ENCODE measurements at places on chromosomes 4 and X.
A peak's percentile ranks its signal among the peaks of the same experiment; 100 is the strongest.

DNA sequence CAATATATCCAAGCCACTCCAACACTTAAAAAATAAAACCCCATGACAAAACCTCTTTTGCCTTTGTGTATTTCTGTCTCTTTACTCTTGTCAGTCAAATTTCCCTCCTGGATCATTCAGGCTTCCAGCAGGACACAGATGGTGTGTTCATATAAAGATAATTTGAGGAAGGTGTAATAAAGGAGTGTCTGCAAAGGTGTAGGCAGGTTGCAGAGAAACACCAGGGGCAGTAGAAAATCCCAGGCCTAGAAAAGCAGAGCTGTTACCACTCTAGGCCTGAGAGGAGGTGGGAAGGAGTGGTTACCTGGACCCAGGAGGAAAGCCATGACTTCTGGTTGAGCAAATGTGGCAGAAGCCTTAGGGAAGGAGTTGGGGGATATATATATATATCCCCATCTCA, 28.8 kb downstream of the CHRNA9 start:
- no peak for DNase-seq

- DNase-seq = peak; percentile 41
Measured at GRCh38 chrX:135112096-135112729, 8.1 kb downstream of the ETDB start.

- no peak for DNase-seq
Measured at GRCh38 chr4:184896868-184897715, 71.3 kb upstream of the ACSL1 start.

DNA sequence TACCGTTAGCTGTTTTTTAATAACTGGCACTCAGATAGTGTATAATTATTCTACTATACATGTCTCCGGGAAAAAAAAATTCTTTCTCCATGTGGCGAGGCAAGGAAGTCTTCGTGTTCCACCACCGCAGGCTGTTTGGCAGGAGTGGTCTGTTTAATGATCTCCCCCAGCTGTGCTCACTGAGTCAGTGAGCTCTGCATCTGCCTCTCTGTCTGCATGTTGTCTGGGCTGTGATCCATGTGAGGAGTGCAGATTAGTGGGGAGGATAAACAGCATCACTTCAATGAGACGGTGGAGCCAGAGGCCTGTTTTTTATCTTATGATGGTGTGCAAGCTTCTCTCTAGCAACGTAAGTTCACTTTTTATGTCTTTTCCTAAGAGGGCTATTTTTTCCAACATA, 69.8 kb downstream of the RPS3A start:
- DNase-seq = no peak

Measured in hematopoietic multipotent progenitor cell treated with erythropoietin and hydrocortisone succinate and interleukin-3 and kit ligand, for 8 days (in vitro differentiated cells).